ENCODE measurements at places on chromosomes 7 and 10.
A peak's percentile ranks its signal among the peaks of the same experiment; 100 is the strongest.

GRCh38 chr10:43045631-43046287, 31.1 kb upstream of the RET start:
- no peak for DNase-seq

GRCh38 chr7:27197137-27198042, 2.5 kb downstream of the HOXA13 start:
- DNase-seq = no peak

GRCh38 chr7:22550514-22551030, 50.6 kb upstream of the STEAP1B start:
- DNase-seq = no peak

GRCh38 chr10:12455766-12456165, 106.4 kb downstream of the CAMK1D start:
- no peak for DNase-seq

DNA sequence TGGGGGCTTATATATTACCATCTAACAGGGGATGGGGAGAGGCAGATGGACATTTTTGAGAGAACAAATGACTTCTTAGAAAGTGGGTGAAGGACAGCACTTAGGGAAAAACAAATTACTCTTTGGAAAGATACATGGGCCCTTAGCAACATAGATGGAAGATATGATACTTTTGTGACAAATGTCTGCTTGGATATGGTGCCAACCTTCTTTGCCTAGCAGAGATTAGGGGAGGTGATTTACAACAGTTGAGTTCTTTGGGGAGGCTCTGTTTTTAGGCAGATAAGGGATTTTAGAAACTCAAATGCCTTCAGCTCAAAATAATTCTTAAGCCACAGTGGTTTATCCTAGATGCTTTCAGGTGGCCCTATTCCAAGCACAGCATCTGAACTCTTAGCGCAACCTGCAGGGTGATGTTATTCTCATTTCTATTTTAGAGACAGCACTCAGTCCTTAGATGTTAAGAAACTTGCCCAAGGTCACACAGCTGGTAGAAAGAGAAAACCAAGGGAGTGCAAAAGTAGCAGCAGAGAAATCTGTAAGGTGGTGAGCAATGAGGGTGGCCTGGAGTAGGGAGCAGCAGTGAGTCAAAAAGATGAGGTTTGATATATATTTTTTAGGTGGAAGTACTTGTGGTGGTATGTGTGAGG, 75.1 kb upstream of the KMT2E start:
- no peak for DNase-seq

- no peak for DNase-seq
These were observed 58.3 kb downstream of the SGMS1 start for GRCh38 chr10:50565301-50566083.

GRCh38 chr7:15508258-15508657, 53.6 kb downstream of the AGMO start:
- no peak for DNase-seq

GRCh38 chr7:141483044-141483443, 68.2 kb upstream of the AGK start:
- DNase-seq = no peak

DNA sequence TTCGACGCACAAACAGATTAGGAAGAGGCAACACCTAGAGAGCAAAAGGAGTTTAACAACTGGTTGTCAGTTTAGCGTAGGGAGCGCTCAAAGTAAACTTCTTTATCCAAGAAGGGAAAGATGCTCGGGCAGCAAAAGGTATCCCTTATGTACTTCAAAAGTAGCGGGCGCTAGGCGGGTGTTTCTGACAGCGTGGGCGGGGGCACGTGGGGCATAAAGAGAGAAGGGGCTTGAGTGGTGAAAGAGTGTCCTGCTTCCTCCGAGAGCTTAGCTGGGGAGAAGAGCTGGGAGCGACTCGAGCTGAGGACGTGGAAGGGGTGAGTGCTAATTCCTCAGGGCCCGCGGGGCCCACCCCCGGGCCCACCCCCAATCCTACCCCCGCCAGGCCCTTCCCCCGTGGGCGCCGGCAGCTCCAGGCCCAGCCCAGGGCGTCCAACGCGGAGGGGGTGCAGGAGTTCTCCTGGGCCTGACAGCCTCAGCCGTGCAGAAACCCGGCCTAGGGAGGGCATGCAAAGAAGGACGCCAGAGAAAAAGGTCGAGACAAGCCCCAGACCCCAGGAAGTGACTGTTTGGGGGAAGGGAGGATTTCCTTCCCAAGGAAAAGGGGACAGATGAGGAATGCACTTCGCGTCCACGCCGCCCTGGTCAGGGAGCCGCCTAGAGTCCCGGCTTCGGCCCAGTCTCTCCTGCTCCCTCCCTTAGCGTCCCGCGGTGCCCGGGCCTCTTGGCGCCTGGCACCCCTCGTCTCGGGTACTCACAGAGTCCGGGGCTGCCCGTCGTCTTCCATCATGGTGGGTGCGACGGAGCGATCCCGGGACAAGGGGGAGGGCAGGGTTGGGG, 868 bp downstream of the TIAL1 start:
- no peak for DNase-seq

- no peak for DNase-seq
These were observed 37.1 kb downstream of the WIPI2 start for GRCh38 chr7:5226921-5227785.

GRCh38 chr10:47360419-47361040, 12.4 kb downstream of the RBP3 start:
- DNase-seq = peak; percentile 52

DNA sequence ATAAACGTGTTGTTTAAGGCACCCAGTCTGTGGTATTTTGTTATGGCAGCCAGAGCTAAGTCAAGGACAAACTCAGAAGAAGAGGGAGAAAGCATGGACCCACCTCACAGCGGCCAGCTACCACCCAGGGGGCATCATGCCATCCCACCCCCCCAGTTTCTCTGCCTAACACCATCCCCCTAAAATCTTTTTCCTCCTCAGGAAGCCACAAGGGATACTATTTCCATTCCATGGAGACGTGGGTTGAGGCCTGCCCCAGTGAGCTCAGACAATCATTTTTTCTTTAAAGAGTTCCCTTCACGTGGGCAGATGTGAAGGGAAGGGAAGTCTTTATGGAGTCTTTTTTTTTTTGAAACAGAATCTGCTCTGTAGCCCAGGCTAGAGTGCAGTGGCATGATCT, 131.8 kb downstream of the FGFR2 start:
- DNase-seq = no peak

Measured in retinal pigment epithelial cell (primary cell).